Progenitor cell of endocrine pancreas (in vitro differentiated cells): ENCODE measurements at places on chromosomes 3 and 15.

GRCh38 chr3:157087780-157088600, 72.0 kb downstream of the CCNL1 start:
- no peak for DNase-seq

- DNase-seq = no peak
Observed at GRCh38 chr3:41118461-41119390, 80.6 kb upstream of the CTNNB1 start.

DNA sequence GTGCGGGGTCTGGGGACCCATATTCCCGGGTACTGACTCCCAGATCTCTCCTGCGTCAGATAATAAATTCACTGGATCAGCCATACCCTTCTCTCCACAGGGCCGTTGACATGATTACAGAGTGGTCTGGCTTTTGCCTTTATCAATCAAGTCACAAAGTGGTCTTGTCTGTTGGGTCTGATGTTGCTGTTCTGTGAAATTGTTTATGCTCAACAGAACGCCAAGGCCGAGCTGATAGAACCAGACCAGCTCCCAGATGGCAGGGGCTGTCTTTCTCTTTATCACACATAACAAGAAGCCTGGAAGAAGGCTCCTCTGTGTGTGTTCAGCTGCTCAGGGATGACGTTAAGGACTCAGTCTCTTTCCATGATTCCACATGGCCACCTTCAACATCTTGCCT, 751 bp upstream of the DCLK3 start:
- DNase-seq = no peak

- DNase-seq = no peak
Observed at GRCh38 chr3:51703068-51703760, 3.7 kb upstream of the GRM2 start.

DNA sequence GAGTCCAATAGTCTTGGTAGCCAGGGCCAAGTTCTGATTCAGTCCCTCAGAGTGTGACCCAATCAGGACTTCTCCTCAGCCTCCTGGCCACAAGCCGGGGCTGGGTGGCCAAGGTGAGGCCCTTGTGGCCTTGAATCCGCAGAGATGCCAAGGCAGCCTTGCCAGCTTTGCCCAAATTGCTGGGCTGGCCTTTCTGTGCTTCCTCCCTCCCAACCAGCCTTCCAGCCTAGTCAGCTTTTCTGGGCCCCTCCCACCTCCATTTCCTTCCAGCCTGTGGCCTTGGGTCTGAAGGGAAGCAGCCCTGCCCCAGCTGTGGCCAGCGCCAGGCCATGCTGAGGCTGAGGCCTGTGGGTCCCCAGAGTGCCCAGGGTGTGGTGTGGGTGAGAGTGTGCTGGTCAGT, 34.3 kb upstream of the ANKDD1A start:
- no peak for DNase-seq

GRCh38 chr3:110576960-110577359, 494.7 kb upstream of the NECTIN3 start:
- DNase-seq = no peak

- DNase-seq = no peak
Observed at GRCh38 chr15:42082823-42083604, 11.3 kb downstream of the PLA2G4D start.

DNA sequence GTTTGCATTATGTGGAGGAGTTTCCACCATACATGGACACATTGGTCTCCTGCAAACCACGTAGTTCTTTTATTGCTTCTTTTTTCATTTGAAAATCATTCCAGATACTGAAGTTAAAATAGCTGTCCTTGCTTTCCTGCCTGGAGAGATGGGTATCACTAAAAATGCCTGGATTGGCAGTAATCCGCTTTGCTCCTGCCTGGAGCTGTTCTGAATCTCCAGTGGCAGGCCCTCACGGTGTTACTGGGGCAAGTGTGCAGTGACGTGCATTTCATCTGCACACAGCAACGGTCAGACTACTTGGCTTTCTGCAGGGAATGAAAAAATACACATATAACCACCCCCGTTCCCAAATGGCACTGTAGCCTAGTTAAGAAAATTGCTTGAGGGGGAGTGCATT, 272.9 kb downstream of the IL5RA start:
- no peak for DNase-seq

GRCh38 chr15:42182328-42182886, 25.7 kb downstream of the VPS39 start:
- no peak for DNase-seq

GRCh38 chr3:110588906-110589305, 482.7 kb upstream of the NECTIN3 start:
- no peak for DNase-seq

GRCh38 chr3:4355401-4356219, 52.4 kb downstream of the SETMAR start:
- no peak for DNase-seq

DNA sequence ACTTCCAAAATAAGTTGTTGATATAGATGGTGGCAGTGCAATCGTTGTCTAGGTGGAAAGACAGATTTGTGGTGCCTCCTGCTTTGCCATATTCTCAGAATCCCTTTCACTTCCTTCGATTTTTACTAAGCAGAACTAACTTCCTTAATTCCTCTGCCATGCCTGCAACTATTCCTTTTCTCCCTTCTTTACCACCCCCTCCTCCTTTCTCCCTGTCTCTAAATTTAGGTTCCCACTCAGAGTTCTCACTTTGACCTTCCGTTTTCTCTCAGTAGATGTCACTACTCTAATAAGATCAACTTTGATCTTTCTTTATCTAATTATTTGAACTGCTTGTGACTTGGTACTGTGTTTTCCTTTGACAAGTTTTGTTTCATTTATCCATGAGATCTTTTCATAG, 351.2 kb downstream of the LPP start:
- DNase-seq = no peak

DNA sequence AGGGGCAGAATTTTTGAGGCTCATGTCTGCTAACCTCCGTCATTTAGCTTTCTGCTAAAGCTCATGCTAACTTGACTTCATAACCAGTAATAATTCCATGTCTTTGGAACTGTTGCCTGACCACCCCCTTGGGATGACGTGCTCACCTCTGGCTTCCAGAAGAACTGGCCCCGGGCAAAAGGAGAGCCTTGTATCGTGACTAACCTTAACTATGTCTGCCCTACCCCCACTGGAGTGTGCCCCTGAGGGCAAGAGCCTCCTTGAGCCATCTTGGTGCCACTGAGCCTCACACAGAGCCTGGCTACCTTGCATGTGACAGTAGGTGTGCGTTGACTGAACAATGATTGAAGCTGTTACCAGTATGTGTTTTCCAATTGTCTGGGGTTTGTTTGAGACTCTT, 4.7 kb downstream of the LRRK1 start:
- DNase-seq = no peak

DNA sequence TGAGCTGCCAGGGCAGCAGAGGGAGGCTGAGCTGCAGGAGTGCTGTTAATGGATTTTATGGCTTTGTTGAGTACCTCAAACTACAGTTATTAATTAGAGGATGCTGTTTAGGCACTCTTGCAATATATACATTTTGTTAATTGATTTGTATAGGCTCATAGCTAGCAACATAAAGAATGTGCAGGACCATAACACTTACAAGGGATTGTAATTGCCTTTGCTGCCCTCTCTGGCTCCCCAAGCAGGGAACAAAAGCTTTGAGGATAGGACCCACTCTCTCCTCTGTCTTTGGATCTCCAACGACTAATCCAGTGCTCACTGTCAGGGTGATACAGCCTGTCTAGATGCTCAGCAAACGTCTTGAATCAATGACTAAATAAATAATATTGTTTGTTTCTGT, 1.2 kb upstream of the CLSTN2 start:
- DNase-seq = no peak

DNA sequence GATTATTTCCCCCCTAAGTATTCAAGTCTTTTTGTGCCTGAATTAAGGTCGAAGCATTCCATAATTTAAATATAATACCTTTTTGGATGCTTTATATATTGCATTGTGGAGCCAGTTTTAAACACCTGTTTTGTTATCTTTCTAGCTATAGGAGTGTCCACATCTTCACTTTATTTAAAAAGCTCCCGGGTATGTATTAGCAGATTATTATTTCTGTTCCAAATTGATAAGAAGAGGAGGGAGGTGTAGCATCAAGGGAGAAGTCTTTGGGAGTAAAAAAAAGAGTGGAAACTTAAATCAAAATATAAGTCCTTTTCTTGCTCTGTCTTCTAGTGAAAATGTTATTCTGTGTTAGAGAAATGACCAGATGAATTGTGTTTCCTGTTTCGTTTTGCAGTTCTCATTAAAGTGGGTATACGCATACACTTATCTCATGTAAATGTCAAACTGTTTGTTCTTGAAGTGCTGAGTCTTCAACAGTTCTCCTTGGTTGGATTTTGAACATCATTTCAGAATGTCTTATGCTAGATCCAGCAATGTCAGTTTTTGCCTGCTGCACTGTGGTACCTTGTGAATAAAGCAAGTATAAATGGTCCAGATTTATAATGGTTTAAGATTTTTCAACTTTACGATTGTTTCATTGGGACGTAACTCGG, 105.8 kb downstream of the FNDC3B start:
- DNase-seq = no peak

DNA sequence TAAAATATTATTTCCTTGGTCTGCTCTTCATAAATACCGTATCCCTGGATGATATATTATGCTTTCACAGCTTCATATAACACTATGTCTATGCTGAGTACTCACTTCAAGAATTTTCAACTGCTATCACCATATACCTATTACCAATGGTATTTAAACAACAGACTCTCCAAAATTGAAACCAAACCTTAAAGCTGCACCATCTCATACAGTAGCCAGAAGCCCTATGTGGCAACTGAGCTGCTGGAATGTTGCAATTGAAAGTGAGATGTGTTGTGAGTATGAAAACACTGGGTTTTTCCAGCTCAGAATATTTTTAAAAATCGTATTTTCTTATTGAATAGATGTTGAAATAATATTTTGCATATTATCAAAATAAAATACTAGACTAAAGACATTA, 130.1 kb upstream of the GOLGA6L6 start:
- no peak for DNase-seq

DNA sequence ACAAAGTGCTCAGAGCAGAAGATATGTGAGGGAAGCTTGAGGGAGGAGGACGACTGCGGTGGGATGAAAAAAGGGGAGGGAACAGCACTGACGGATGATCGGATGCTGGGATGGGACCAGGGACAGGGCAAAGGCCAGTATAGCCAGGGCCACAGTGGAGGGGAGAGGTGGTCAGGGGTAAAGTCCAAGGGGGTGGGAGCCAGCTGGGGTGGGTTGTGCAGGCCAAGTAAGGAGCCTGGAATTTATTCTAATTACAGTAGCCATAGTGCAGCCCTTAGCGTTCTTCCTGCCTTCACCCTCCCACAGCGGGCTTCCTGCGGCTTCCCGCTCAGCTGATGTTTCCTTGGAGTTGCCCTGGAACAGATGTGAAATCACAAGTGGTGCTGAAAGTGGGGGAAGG, 7.6 kb upstream of the APEH start:
- DNase-seq = no peak

GRCh38 chr3:2334921-2335320, 236.3 kb downstream of the CNTN4 start:
- no peak for DNase-seq

DNA sequence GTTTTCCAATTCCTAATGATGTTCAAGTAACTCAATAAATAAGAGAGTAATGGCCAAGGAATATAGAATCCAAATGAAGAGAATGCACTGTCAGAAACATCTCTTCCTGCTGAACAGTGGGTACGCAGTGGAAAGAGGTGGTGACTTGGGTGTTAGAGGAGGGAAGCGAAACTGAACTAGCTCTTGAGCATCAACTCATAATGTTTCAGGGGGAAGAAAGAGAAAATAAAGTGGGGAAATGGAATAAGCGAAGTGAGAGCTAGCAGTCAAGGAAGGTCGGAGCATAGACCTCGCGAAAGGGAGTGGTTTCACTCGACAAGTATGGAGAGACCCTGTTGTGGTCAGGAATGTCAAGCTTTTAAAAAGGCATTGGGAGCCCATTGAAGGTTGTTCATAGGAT, 309.5 kb downstream of the GAP43 start:
- DNase-seq = no peak

DNA sequence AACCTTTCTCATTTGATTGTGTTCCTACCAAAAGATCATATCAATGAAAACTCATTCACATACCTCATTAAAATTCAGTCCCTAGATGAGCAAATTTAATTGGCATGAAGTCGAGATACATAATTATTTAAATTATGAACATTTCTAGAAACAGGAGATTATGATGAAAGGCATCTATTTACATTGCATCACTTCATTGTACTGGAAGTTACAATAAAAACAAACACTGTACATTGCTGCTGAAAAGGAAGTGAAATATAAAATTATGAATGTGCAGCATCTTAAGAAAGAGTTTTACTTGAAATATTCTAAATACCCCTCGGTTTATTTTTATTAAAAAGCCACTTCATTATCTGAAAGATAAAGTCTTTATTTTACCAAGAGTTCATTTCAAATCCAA, 163.4 kb upstream of the ZNF385D start:
- DNase-seq = no peak

DNA sequence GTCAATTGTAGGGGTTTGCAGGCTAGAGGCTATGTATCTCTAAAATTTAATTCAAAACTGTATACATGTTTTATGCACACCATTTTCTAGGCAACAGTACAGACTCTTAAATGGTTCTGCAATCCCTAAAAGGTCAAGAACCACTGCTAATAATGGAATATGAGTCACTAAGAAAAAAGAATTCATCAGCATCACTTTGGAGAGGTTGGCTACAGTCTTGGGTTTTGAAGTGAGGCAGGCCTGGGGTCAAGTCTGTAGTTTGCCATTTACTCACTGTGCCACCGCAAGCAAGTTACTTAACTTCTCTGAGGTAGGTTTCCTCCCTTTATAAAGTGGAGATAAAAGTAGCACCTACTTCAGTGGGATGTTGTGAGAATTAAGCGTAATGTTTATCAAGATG, 33.7 kb downstream of the THRB start:
- no peak for DNase-seq

GRCh38 chr3:16609927-16610580, 4.8 kb upstream of the DAZL start:
- DNase-seq = no peak

DNA sequence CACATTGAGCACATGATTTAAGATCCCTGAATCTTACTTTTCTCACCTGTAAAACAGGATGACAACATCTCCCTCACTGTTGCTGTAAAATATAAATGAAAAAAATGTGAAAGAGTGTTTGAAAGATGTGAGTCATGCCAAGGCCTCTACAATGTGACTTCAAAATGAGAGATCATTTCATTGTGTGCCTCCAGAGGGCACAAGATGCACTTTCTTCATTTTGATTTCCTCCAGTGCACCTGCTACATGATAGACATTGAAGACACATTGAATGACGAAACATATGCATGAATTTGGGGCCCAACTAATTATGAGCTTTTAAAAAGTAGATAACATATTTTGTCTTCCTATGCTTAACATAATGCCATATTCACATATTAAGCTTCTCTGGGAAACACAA, 170.3 kb downstream of the MOBP start:
- DNase-seq = no peak

GRCh38 chr3:134311265-134311664, 60.6 kb upstream of the RYK start:
- DNase-seq = no peak

GRCh38 chr3:98793971-98794370, 30.8 kb downstream of the ST3GAL6 start:
- DNase-seq = no peak

DNA sequence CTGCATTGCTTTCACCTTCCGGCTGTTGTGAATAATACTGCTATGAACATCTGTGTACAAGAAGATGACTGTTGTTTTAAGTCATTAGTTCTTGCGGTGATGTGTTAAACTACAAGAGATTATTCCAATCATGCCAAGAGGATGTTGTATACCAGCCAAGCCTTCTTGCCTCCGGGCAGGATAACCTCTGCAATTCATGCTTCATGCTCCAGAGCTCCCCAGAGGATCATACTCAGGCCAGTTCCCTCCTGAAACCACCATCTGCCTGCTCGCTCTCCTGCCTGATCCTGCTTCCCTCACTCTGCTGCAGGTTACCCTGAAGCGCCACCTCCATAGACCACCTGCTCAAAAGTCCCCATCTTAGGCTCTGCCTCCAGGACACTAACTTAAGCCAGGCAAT, 187.1 kb upstream of the PROK2 start:
- DNase-seq = no peak
